Pulmonary artery endothelial cell (primary cell): ENCODE measurements at places on chromosomes 6 and 20.

GRCh38 chr20:3612795-3613572 is 50.2 kb downstream of the GFRA4 start:
- no peak for DNase-seq

GRCh38 chr6:122098201-122098678 is 301.2 kb upstream of the HSF2 start:
- no peak for DNase-seq

DNA sequence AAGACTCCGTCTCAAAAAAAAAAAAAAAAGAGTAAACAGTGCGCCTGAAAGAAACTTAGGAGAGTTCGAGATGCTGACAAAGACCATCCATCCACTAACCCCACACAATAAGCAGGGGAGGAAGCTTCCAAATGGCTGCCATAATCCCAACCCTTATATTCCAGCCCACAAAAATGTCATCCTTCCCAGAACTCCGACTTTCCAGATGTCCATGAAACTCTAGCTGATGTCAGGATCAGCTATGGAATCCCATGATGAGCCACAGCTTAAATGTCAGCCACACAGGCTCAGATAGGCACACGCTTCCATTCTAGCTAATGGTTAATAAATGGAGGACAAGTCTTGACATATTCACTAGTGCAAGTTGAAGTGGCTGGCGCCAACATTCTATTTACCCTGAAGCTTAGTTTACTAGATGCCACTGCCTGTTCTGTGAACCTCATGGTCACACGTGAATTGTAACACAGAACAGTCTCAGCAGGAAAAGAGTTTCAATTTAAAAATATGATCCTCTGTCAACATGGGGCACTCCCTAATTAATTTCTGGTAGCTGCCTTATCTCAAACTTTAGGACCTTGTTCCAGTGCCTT is 75.5 kb downstream of the FOXF2 start:
- no peak for DNase-seq

- no peak for DNase-seq
Measured at GRCh38 chr20:33821270-33821836, 10.2 kb downstream of the CHMP4B start.

DNA sequence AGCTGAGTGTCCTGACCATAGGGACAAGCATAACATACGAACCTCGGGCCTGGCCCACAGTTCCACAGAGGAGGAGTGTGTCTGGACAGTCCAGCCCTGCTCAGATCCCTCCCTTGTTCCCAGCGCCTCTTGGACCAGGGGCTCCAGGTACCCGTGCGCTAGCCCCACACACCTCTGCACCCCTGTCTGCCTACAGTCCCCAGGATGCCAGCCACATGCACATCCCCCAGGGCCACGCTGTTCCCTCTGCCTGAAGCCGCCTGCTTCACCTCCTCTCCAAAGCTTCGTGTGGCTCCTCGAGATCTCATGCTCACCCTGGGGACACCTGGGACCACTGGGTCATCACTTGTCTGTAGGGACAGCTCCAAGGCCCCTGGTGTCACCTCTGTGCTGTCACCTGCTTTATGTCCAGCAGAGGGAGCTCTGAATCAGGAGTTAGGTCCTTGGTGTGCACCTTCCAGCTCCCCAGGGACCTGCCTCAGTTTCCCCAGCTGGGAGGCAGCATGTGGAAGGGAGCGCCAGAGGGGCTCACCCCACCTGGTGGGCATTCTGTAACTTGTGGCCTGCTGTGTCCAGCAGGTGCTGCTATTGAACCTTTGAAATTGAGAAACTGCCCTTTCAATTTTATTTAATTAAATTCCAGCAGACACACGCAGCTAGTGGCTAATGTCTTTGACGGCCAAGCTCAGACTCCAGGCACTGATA is 7.3 kb upstream of the YTHDF1 start:
- no peak for DNase-seq

- no peak for DNase-seq
Measured at GRCh38 chr6:143390278-143390677, 60.2 kb downstream of the ADAT2 start.

GRCh38 chr6:109821428-109821827 is 130.3 kb downstream of the FIG4 start:
- DNase-seq = no peak

- no peak for DNase-seq
Measured at GRCh38 chr6:33746651-33747100, at the start of gene IP6K3. IP6K3 (minus strand) TSS chr6:33746905; CDS start chr6:33735476, 11,429 bp downstream.

DNA sequence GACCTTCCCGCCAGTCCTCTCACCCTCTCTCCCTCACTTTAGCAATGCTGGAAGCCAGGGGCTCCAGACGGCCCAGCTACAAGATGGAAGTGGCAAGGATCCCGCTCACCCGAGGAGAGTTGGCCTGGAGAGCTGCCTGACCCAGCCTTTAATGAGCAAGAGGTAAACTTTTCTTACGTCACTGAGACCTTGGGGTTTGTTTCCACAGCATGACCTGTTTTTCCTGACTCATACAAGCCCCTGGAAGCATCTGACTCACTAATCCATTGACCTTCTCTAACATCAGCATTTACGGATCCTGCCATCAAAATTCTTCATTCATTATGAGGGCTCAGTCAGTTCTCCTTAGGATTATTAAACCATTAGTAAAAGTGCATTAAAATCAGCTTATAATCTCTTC is 120.4 kb downstream of the MYLK4 start:
- DNase-seq = peak; percentile 82

DNA sequence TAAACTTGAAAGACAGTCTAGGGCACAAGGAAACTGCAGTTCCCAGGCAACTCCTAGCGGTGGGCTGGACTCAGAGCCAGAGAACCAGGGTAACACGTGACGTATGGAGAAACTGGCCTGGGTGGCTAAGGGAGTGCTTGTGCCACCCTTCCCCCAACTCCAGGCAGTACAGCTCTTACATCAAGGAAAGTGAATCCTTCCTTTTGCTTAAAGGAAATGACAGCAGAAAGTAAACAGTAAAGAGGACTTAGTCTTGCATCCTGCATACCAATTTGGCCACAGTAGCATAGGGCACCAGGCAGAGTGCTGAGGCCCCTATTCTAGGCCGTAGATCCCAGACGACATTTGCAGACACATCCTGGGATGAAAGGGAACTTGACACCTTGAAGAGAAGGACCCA is 322.8 kb downstream of the CD109 start:
- DNase-seq = no peak

DNA sequence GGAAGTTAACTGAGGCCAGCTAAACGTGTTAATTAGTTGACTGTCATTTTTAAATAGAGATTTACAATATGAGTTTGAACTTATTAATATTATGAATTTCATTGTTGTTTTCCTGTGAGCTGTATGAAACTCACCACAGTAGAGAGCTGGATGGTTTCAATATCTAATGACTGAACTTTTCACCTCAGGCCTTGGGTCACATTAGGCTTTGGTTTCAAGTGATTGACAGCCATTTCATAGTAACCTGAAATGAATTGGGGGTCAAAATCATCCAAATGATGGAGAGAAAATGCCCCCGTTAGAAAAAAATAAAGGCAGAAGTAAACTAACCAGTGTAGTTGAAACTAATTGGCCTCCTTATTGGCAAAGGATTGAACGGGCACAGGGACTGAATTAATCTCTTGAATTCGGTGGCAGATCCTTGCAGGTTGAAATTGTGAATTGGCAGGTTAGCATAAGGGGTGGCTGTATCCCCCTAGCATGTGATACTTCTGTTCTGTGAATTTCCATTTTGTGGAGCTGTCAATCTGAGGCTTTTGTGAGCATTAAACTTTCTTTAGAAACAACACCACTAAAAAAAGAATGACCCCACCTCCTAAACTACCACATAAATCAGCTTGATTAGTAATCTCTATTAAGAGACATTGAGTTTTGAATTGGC is 155.1 kb upstream of the MMS22L start:
- no peak for DNase-seq

DNA sequence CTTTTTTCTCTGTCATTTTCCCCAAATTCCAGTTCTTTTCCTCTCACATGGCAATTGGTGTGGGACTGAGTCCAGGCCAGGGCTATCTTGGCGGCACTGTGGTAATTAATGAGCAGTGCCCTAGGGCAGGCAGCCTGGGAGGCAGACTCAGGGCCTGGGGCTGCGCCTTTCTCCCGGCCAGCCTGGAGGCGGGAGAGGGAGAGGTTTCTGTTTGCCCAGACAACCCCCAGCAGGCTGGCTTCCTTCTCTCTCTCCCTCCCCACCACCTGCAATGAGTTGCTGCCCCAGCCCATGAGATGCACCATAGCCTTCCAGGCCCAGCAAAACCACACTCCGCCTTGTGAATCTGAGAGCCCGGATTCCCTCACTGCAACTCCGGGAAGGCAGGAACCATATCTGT is 15.1 kb upstream of the CCDC167 start:
- no peak for DNase-seq

GRCh38 chr20:50577175-50578018 is 67.2 kb downstream of the PTPN1 start:
- no peak for DNase-seq

- no peak for DNase-seq
Measured at GRCh38 chr6:19613678-19614077, 223.5 kb upstream of the ID4 start.

- DNase-seq = no peak
Measured at GRCh38 chr20:15091421-15092037, 754.1 kb upstream of the FLRT3 start.

- no peak for DNase-seq
Measured at GRCh38 chr20:14210146-14210545, 127.3 kb downstream of the FLRT3 start.

GRCh38 chr6:107310362-107310761 is 149.0 kb downstream of the PDSS2 start:
- DNase-seq = no peak

- no peak for DNase-seq
Measured at GRCh38 chr20:20820104-20820503, 107.7 kb upstream of the RALGAPA2 start.

GRCh38 chr6:143264986-143265764 is 185.3 kb downstream of the ADAT2 start:
- no peak for DNase-seq

GRCh38 chr20:39879296-39879695 is 809.7 kb downstream of the MAFB start:
- DNase-seq = no peak

DNA sequence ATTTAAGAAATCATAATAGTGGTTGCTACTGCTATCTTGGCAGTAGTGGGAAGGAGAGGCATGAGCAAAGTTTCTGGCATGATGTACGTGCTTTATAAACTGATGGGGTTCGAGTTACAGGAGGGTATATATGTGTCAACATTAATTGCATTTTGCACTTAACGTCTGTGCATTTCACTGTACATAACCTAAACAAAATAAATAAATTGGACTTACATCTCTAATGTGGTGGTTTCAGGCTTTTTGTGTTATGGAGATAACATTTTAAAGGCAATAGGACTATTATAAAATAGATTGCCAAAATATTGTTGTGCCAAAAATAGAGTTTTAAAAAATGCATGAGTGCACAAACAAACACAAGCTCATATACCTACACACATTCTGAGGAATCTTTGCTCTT is 1001.1 kb upstream of the GJE1 start:
- DNase-seq = no peak

DNA sequence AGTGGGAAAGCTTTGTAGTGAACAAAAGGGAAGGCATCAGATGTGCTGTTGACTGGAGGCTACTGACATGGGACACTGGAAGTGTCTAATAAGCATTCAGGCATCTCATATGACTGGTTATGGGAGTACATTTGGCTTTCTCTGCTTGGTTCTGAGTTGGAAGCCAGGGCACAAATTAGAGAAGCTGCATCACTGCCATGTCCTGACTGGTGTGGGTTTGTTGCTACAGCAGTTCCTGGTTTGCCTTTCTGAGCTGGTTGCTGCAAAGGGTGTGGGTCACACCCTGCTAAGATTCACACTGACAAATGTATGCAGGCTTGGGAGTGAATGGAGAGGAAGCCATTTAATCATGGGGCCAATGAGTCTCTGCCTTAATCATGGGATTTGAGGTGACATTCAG is 36.2 kb upstream of the NANP start:
- no peak for DNase-seq

DNA sequence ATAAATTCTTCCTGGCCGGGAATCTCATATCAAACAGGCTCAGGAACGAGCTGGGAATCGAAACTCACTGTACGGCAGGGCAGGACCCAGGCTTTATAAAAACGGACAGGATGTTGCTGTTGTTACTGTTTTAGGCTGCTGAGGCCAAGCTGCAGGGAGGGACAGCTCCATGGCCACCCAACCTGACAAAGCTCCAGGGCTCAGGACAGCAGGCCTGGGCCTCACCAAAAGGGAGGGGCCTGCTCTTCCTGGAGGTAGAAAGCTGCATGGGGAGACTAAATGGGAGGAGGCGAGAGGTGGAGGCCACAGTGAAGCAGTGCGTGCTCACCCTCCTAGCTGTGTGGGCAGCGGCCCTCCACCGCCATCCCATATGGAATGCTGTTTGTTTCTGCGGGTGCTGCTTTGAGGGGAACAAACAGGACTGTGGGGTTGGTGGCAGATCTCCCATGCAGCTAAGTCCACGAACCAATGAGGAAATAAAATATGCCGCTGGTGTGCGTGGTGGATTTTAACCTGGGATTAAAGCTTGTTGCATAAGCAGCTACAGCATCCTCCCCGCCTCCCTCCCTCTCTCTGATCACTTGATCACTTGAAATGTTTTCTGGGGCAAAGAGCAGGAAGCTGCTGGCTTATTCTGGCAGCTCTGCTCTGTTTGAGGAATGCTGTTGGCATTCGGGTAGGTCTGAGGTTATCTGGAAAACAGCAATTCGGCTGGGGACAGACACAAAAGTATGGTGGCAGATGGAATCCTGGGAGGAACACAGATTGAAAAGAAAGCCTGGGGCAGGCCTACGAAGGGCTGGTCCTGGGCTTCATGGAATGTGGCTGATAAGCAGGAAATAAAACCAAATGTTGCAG is 2.4 kb upstream of the ZMYND8 start:
- peak; percentile 96 for DNase-seq

- no peak for DNase-seq
Measured at GRCh38 chr6:46444772-46445454, 46.3 kb downstream of the RCAN2 start.
